ENCODE measurements at places on chromosomes 7 and 10.

DNA sequence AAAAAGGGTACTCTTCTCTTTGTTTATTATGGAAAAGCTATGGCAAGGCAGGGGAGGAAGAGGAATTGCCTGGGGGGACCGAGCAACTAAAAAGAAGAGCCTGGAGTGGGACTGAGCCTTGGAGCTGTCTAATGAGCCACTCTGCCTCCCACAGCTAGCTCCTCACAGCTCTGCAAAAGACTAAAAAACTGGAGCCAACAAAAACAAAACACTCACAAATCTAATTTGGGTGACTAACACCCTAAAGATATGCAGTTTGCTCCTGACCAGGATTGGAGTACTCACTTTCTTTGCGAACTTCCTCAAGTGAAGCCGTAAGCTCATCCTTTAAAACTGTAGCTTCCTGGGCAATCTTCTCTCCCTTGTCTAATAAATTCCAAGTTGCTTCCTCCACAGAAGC is 89.4 kb downstream of the CTNNA3 start:
- DNase-seq: no peak

GRCh38 chr10:131314148-131314547 is 2.6 kb upstream of the TCERG1L start:
- no peak for DNase-seq

GRCh38 chr10:17805921-17806577 is 3.1 kb upstream of the MRC1 start:
- no peak for DNase-seq

GRCh38 chr7:100446040-100446439 is 9.7 kb upstream of the PPP1R35 start:
- DNase-seq: no peak

GRCh38 chr10:125132344-125132743 is 28.0 kb downstream of the CTBP2 start:
- DNase-seq: no peak

- no peak for DNase-seq
Observed at GRCh38 chr7:1149351-1149794, 10.6 kb downstream of the ZFAND2A start.

GRCh38 chr7:77727936-77728701 is 31.9 kb downstream of the RSBN1L start:
- DNase-seq: no peak

DNA sequence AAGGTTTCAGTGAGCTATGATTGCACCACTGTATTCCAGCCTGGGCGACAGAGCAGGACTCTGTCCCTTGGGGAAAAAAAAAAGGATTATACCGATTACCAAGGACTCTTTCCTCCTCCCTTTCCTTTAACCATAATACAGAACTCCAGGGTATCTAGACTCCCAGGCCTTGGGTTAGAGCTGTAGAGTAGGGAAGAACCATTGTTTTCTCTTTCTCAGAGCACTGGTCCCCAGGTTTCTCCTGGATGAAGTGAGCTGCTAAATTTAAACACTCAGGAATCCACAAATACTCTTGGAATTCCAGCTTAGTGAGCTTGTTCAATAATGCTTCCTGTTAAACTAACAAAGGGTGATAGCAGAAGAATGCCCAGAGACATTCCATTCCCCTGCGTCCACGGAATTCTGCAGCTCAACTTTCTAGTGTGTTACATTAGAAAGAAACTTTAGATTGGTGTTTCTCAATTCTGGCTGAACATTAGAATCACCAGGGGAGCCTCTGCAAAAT is 14.6 kb upstream of the RPEL1 start:
- DNase-seq: no peak

GRCh38 chr10:33126742-33127141 is 168.7 kb upstream of the ITGB1 start:
- DNase-seq: no peak

DNA sequence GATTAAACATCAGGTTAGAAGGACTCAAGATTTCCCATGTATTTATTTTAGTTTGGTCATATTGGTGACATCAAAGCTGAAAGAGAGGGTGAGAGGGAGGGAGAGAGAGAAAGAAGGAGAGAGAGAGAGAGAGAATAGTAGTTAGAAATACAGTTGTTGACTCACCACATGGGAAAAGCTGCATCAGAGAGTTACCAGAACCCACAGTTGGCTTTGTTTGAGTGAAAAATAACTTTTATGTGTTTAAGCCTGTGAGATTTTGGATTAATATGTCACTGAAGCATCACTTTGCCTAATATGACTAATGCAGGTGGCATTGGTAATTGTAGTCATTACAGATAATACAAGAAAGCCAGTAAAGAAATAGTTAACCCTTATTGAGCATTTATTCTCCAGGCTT is 303.9 kb downstream of the REEP3 start:
- DNase-seq: no peak

GRCh38 chr10:77879710-77880109 is 46.8 kb downstream of the DLG5 start:
- DNase-seq: no peak

DNA sequence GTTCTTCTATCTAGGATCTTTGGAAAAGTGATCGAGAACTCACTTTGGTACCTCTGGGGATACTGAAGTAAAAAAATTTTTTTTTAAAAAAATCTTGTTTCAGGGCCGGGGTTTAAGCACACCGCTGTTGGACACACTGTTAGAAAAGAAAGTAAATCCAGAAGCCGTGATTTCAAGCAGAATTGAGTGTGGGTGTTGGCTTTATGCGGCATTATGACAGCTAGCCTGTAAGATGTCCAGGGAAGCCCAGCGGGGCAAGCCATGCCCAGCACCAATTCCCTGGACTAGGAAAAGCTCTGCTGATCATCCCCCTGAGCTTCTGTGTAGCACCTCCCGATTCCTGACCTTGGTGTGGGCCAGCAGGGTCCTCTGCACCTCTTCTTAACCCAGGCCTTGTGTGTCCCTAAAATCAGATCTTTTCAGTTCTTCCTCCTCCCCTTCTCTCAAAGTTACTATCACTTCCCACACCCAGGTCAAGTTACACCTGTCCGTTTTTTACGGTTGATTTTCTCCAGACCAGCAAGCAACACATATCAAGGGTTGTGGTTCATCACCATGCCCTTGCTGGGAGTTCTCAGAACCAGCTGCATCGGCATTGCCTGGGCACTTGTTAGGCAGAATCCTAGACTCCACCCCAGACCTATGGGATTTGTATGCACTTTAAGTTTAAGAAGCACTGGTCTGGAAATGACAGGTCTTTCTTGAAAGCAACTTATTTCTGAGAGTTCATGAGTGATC is 205.3 kb downstream of the TAX1BP1 start:
- no peak for DNase-seq

- no peak for DNase-seq
Observed at GRCh38 chr10:20955355-20955893, 58.3 kb upstream of the NEBL start.

- no peak for DNase-seq
Observed at GRCh38 chr10:46550795-46551700, 5.4 kb downstream of the GPRIN2 start.

DNA sequence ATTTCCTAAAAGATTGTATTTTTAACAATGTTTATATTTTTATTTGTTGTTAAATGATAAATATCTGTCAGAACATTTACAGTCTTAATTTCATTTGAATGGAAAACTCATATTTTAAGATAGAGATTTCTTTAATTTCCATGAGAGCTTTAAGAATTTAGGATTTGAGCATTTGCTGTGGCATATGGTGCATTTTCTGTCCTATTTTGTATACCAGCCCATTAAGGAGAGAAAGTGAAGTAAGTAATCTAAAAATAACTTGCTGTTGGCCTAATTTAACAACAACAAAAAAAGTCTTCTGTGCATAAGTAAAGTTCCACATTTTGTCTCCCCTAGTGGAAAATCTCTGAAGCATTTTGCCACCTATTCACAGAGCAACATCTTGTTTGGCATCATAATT is 190.9 kb upstream of the PPP1R3A start:
- DNase-seq: no peak

DNA sequence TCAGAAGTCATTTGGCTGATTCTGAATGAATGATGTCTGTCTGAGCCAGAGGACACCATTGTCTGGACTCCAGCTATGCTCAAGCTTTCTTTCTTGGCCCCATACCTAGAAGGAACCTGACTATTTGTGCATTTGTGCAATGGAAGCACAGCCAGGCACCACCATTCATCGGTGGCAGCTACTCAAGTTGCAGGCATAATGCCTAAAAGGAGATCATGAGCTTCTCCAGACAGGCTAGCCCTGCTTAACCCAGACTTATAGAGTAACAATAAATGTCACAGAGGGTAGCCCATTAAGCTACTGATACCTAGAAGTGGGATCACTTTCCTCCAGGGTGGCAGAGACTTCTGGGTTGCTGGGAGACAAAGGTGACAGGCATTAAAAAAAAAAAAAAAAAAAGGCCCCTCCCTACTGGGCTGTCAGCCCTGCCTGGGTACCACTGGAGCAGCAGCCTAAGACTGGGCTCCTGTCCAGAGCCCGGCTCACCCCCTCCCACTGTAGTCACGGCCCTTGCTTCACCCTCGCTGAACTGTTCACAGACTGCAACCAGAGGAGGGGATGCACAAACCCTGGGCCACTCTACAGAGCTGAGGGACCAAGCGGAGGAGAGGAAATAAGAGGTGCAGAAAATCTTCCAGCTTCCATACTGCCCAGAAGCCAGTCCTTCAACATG is 75.4 kb upstream of the ATP6V0A4 start:
- no peak for DNase-seq

GRCh38 chr7:99789441-99790070 is 5.6 kb upstream of the CYP3A4 start:
- no peak for DNase-seq

- no peak for DNase-seq
Observed at GRCh38 chr10:1957057-1957456, 219.7 kb upstream of the ADARB2 start.

GRCh38 chr10:23013581-23014335 is 81.6 kb upstream of the MSRB2 start:
- DNase-seq: no peak

GRCh38 chr7:24707988-24708615 is 49.2 kb downstream of the GSDME start:
- no peak for DNase-seq

- DNase-seq: no peak
Observed at GRCh38 chr10:62015994-62016393, 114.5 kb downstream of the ARID5B start.

- DNase-seq: no peak
Observed at GRCh38 chr10:69268761-69269416, 9.4 kb upstream of the HK1 start.

GRCh38 chr10:26881600-26882331 is 21.0 kb upstream of the ABI1 start:
- DNase-seq: no peak

- DNase-seq: no peak
Observed at GRCh38 chr7:136051203-136051928, 74.2 kb upstream of the MTPN start.

DNA sequence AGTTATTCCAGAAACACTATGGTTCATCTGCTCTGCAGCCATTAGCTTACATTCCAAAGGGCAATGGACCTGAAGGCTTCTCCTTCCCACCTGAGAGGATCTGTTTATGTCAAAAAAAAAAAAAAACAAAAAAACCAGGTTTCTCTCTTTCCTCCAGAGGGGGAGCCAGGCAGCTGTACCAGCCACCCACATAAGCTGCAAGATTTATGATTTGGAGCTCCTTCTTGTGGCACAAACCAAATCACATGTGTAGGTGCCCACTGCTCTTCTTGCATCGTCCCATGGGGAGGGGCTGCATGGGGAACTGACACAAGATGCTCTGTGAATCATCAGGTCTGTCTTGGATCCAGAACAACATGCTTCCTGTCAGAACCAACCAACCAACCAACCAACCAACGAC is 231.6 kb upstream of the IGFBP3 start:
- DNase-seq: no peak

- DNase-seq: no peak
Observed at GRCh38 chr10:103572347-103573204, 79.1 kb downstream of the NEURL1 start.

GRCh38 chr10:123086281-123086680 is 49.5 kb upstream of the HMX3 start:
- DNase-seq: no peak

- no peak for DNase-seq
Observed at GRCh38 chr10:12577610-12578009, 228.3 kb downstream of the CAMK1D start.

- DNase-seq: no peak
Observed at GRCh38 chr10:77036993-77037734, 600.4 kb downstream of the KCNMA1 start.

DNA sequence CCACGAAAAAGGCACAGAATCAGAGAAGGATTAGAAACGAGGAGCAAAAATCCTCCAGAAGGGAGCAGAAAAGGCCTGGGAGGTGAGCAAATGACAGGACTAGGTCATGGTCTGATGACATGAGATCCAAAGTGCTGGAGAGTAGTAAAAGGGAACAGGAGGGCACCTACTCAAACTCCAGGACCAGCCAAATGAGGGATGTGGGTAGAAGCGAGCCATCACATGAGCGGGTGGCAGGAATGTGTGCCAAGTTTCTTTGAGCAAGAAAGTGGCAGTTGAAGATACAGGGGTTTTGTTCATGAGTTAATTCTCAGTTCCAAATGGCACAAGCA is 112.6 kb downstream of the RNF32 start:
- DNase-seq: no peak

GRCh38 chr7:1939434-1940401 is 269.6 kb downstream of the ELFN1 start:
- DNase-seq: no peak

GRCh38 chr10:78491812-78492211 is 458.1 kb downstream of the RPS24 start:
- DNase-seq: no peak

- no peak for DNase-seq
Observed at GRCh38 chr10:96987842-96988175, 155.7 kb downstream of the LCOR start.

DNA sequence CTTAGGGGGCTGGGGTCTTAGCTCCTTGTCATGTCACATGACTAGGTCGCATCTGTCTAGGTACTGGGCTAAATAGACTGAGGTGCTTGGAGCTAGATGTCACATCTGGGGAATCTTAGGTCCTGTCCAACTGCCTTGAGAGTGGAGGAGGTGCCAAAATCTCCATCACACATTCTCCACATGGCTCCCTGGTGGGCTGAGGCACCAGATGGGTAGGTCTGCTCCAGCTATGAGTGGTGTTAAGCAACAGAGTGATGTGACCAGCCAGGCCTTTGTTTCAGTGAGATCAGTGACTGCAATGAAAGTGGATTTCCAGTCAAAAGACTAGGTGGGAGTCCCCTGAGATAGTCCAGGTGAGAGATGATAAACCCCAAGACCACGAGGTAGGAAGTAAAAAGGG is 251.8 kb downstream of the BMPER start:
- no peak for DNase-seq

DNA sequence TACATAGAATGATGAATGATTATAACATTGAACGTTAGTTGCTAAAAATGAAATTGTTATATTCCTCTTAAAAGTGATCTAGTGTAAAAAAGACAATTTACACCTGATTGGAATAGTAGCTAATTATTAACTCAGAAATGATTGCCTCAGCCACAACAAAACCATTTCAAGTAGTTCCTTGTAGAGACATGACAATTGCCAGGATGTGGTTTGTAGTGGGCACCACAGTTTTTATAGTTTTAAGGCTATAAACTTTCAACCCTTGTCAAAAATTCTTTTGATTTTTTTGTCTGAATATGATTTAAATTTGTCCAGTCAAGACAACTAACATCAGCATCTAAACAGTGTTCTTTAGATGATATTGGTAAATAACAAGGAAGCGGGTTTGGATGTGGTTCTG is 145.2 kb downstream of the SUGCT start:
- no peak for DNase-seq

- no peak for DNase-seq
Observed at GRCh38 chr10:44102726-44103255, 282.1 kb downstream of the CXCL12 start.

Data from stimulated activated CD8-positive, alpha-beta memory T cell treated with anti-CD3 and anti-CD28 coated beads, Interleukin-4, amount 100 ng/mL, for 1 hour (primary cell).